ENCODE measurements at places on chromosomes 2 and 18.

DNA sequence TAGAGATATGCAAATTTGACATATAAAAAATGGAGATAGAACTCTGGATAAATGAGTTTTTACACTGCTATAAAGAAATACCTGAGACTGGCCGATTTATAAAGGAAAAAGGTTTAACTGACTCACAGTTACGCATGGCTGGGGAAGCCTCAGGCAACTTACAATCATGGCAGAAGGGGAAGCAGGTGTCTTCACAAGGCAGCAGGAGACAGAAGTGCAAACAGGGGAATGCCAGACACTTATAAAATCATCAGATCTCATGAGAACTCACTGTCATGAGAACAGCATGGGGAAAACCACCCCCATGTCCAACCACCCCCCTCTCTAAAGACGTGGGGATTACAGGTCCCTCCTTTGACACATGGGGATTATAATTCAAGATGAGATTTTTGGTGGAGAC lies 1540.2 kb upstream of the SLC39A10 start:
- no peak for DNase-seq

- no peak for DNase-seq
Observed at GRCh38 chr2:201949181-201949926, 84.3 kb upstream of the FZD7 start.

DNA sequence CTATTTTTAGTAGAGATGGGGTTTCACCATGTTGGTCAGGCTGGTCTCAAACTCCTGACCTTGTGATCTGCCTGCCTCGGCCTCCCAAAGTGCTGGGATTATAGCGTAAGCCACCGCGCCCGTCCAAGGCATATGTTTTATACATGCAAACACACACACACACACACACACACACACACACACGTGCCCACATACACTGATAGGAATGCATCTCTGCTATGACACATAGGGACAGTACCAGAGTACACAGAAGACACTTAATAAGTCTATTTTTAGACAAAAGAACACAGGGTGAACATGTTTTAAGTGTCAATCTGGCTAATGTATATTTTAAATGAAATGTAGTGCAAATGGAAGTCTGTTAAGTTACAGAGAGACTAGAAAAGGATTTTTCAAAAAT lies 10.7 kb upstream of the RNF103 start:
- DNase-seq: no peak

GRCh38 chr18:50044402-50044801 lies 150.5 kb downstream of the MYO5B start:
- DNase-seq: no peak

DNA sequence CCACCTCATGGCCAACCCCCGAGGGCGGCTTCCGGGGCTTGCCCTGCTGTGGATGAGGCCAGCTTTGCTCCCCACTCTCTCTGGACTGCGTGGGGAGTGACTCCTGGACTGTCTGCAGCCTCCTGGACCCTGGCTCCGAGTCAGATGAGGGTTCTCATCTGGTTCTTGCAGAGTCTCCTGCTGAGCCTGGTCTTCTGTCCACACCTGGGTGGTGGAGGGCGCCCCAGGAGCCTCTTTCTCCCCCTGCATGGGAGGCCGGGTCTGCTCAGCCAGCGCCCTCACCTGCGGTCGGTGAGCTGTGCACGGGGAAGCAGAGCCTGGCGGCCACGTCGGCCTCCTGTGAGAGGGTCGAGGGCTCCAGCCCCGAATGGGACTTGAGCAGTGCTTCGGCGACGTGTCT lies 78.3 kb downstream of the RTP5 start:
- DNase-seq: no peak

DNA sequence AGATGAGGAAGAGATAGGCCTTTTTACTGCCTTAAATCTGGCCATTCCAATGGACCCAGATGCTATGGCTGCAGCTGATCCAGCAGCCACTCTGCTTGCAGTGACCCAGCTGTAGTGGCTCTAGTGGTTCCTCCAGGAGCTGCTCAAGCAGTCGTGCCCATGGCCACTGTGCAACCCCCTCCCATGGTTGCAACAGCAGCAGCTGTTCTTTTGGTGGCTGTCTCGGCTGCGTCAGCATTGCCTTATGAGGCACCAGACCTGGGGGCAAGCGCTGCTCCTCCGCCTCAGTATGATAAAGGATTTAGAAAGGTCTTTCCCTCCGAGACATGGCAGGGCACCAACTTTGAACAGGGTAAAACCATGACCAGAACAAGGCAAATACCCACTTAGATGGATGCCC lies 384.9 kb upstream of the DCC start:
- DNase-seq: no peak

GRCh38 chr2:67311536-67311935 lies 85.6 kb upstream of the ETAA1 start:
- no peak for DNase-seq
